ENCODE measurements at places on chromosomes 16 and 17. TPM values are rescaled to one million over a fixed set of nuclear protein-coding genes. Genes with fewer than 3 reads are reported as not detected.

BEAN1 gene
- total RNA-seq, result not detected

NATD1 gene
- 0.33 TPM for total RNA-seq

SEPTIN12 gene
- not detected for total RNA-seq

ARHGDIG gene
- not detected for total RNA-seq

EXOC3L1 gene
- total RNA-seq, result not detected

PDPK1 gene
- total RNA-seq, result 39.0 TPM

SSTR5 gene
- total RNA-seq, result not detected

SPHK1 gene
- total RNA-seq, result 1.3 TPM

RNF40 gene
- 84.7 TPM for total RNA-seq

PIK3R6 gene
- total RNA-seq, result 81.7 TPM

SDK2 gene
- 0.08 TPM for total RNA-seq

PAQR4 gene
- 30.7 TPM for total RNA-seq

FAM20A gene
- not detected for total RNA-seq

EVI2B gene
- 51.0 TPM for total RNA-seq

SRL gene
- not detected for total RNA-seq

MTSS2 gene
- 0.51 TPM for total RNA-seq

GRAPL gene
- 32.4 TPM for total RNA-seq

PARN gene
- 39.4 TPM for total RNA-seq

ZNF19 gene
- total RNA-seq, result 2.1 TPM

BCAR1 gene
- 14.1 TPM for total RNA-seq

IGSF6 gene
- total RNA-seq, result 0.85 TPM

OGFOD1 gene
- 51.6 TPM for total RNA-seq

CTRL gene
- total RNA-seq, result 3.6 TPM

MYH3 gene
- total RNA-seq, result 1.4 TPM

WFIKKN2 gene
- total RNA-seq, result 0.05 TPM

SYT17 gene
- 3.8 TPM for total RNA-seq

TPSG1 gene
- total RNA-seq, result not detected

RILP gene
- total RNA-seq, result 4.2 TPM

Measured in GM12878 (cell line).